CD4-positive, alpha-beta memory T cell (primary cell): ENCODE measurements at places on chromosomes 3 and 15. TPM values are rescaled to one million over a fixed set of nuclear protein-coding genes. Genes with fewer than 3 reads are reported as not detected.

Gene CD200R1
- total RNA-seq: 29.2 TPM

Gene CKMT1A
- not detected for total RNA-seq

DNA sequence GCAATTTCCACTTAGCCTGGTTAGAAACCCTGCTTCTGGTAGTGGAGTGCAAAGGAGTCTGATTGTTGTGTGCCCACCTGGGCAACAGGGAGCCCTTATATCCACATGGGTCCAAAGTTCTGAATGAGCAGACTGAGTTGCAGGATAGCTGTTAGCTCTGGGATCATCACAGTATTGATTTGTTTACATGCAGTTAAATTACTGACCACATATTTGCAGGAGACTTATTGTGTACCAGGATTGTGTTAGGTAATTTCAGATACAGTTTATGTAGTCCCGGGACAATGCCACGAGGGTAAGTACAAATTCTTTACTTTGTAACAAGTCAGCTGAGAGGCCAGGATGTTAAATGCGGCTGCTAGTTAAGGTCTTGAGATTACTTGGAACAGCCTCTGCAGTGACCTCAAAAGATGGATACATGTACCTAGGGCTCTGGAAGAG lies 18.8 kb downstream of the ARHGEF26 start:
- H3K4me1 ChIP-seq: no peaks in the 10 kb centered on the region
- H3K27ac ChIP-seq: no peak overlapping the region
- no peaks in the 10 kb centered on the region for H3K36me3 ChIP-seq

- peaks cover 60% of the 10 kb centered on the region for H3K4me1 ChIP-seq
- H3K4me3 ChIP-seq: no peak overlapping the region
- H3K27me3 ChIP-seq: no peaks in the 10 kb centered on the region
- no peak for DNase-seq
- no peak overlapping the region for H3K27ac ChIP-seq
- no peaks in the 10 kb centered on the region for H3K36me3 ChIP-seq
Observed at GRCh38 chr3:18405141-18405540, 20.0 kb downstream of the SATB1 start.

GRCh38 chr3:137035631-137036030 lies 77.8 kb downstream of the IL20RB start:
- H3K36me3 ChIP-seq: no peaks in the 10 kb centered on the region
- no peak overlapping the region for H3K27ac ChIP-seq
- H3K4me3 ChIP-seq: no peak overlapping the region
- DNase-seq: no peak
- H3K4me1 ChIP-seq: peaks cover 5% of the 10 kb centered on the region
